ENCODE measurements at places on chromosomes 2 and 18.

- no peak for DNase-seq
These were observed 19.5 kb upstream of the POMC start for GRCh38 chr2:25187729-25188350.

DNA sequence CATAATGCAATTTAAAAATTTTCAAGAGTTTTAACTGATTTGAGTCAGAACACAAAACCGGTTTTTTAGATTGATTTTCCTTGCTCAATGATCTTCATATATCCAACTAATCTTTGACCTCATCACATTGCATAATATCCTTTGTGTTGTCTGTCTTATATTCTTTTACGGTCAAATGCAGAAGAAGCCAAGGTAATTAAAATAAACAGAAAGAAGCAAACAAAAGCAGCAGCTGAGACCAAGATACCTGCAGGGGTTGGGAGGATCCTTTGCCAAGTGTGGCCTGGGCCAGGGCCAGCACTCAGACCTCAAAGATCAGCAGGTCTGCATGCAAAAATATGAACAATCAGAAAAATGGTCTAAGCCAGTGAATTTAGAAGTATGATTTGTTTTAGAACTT lies 428.9 kb upstream of the NETO1 start:
- no peak for DNase-seq

DNA sequence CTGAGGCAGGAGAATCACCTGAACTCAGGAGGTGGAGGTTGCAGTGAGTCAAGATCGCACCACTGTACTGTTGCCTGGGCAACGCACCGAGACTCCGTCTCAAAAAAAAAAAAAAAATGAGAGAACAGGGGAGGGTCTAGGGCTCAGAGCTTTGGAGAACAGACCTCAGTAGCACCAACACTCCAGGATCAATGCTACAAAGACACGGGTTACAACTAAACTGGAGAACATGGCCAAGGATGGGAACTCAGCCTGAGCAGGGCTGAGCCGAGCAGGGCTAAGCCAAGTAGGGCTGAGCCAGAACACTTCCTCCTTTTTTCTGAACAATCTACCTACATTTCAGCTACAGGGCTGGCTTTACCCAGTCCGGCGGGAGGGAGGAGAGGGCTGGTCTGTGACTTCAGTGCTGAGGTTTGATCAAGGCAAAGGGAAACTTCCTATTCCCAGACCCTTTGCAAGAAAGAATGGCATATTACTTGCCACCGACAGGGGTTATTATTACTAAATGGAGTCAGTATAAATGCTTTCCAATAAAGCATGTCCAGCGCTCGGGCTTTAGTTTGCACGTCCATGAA lies 2.9 kb upstream of the CASP8 start:
- no peak for DNase-seq

DNA sequence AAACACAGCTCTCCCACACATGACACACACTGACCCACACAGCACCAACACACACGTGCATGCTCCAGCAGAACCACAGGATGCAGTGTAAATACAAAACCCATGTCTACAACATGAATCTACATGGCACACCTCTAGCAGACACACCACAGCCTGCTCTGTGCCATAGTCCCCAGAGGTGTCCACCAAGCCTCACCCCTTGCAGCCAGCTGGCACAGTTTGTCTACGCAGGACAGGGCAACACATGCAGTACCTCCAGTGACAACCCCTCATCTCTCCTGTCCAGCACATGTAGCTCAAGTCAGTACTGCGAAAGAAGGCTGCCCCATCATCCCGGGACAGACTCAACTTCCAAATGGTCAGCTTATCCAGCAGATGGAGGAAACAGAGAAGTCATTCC lies 18.9 kb downstream of the CELF4 start:
- no peak for DNase-seq
